ENCODE measurements at places on chromosomes 3 and 15.

GRCh38 chr3:70943886-70944285 is 631.4 kb upstream of the MDFIC2 start:
- no peak for DNase-seq

DNA sequence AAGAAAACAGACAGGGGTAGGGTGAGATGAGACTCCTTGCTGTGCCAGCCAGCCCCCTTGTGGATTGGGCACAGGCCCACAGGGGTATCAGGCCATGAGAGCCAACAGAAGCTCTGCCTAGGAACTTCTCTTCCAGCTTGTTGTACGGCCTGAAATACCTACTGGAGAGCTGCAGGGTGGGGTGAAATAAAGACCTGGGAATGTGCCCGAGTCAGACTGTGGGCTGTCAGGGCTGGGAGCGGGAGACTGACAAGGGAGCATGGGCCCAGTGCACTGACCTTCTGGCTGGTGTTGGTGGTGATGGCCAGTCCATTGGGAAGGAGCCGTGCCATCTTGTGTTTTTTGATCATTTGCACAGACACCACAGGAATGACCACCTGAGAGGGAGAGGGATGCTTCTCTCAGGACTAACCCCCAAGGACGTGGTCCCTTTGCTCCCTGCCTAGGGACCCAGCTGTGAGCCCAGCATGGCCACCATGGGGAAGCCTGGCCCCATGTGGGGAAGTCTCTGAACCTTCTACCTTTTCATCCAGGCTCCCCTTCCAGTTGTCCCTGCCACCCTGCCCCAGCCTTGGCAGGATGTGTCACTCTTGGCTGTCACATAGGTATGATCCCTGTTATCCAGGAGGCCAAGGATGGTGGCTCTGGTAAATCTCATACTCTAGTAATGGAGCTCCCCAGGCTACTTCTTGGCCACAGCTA is 30.7 kb downstream of the GRAMD2A start:
- DNase-seq, result no peak

DNA sequence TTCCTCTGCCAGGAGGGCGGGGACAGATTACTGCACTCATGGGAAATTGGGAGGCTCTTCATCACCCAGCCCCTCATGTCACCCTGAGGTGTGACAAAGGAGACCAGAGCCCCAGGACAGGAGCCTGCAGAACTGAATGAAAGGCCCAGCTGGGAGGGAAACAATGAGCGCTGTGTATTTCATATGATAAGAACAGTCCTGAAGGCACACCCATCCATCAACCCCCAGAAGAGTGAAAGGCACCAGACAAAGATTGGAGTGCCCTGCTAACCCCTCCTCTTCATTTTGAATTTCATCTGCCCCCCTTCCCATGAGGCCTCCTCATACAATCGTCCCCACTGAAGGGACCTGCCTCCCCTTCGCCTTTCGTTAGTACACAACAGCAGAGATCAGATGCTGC is 160.0 kb upstream of the PRICKLE2 start:
- DNase-seq, result no peak

GRCh38 chr15:28995705-28996104 is 109.9 kb downstream of the APBA2 start:
- no peak for DNase-seq

DNA sequence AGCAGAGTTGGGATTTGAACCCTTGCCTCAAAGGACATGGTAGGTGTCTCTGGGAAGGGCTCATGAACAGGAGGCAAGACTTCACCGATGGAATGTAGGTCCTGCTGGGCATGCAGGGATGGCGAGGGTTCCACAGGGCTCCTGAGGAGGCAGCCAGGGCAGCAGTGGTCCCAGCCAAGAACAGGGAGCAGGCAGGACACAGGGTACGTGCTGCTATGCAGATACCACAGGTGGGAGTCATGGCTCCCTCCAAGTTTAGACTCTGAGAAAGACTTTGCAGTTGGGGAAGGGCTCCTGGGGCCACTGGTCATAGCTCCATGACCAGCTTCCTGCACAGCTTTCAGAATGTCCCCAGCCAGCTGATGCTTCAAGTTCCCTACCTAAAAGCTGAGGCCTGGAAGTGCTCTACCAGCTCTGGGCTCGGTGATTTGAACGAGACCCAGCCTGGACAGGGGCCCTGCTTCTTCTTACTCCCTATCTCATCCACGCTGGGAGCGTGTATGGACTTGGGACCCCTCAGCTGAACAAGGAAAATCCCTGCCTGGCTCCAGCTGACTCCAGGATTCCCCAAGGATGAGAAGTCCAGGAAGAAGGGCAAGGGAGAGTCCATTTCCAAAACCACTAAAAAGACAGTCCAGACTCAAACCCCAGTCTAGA is 747 bp downstream of the MYL3 start:
- DNase-seq, result no peak

- no peak for DNase-seq
Measured at GRCh38 chr3:346186-346585, 149.6 kb downstream of the CHL1 start.

DNA sequence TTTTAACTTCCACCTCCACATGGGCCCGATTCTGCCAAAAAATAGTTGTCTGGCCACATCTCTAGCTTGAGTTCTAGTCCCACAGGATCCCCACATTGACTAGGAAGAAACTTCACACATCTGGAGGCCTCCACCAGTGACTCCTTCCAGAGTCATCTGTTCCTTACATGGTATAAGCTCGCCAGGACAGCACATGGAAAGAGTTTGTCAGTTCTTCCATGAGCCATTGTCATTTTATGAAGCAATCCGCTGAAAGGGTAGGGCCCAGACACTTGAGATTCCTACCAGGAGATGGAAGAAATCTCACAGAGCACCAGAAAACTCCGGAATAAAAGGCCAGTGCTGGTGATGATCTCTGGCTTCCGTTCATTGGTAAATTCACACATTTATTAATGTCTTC is 350.5 kb upstream of the ICE2 start:
- no peak for DNase-seq

DNA sequence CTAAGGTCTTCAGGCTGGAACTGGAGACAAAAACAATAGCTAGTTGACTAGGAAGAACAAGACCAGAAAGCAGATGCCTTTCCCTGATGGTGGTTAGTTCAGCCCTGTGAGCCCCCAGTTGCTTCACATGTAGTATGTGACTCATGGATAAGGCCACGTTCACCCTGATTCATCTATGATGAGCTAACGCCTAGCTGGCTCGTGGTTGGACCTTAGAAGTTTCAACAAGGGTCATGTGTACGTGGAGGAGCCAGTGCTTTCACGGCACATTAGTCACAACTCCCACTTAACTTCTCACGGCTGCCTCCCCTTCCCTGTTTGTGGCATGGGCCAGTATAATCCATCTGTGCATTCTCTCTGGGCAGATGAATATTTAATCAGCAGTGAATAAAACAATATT is 20.6 kb downstream of the COL8A1 start:
- DNase-seq, result no peak

GRCh38 chr3:47441796-47442551 is 33.8 kb downstream of the SCAP start:
- DNase-seq, result no peak

GRCh38 chr3:1348547-1348946 is 255.7 kb downstream of the CNTN6 start:
- peak; percentile 2 for DNase-seq

DNA sequence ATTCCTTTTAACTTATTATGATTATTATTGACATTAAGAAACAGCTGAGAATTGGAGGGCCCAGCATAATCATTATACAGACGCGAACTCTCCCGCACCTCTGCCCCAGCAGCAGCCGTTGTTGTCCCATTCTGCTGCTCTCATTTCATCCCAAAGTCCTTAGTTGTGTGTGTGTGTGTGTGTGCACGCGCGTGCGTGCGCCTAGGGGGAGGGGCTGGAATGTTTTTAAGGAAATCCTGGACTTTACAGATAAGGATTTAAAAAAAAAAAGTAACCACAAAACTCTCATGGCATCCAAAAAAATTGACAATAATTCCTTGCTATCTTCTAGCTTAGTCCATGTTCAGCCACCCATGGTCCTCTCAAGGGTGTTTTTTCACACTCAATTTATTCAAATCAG is 134.2 kb downstream of the WNT7A start:
- no peak for DNase-seq

DNA sequence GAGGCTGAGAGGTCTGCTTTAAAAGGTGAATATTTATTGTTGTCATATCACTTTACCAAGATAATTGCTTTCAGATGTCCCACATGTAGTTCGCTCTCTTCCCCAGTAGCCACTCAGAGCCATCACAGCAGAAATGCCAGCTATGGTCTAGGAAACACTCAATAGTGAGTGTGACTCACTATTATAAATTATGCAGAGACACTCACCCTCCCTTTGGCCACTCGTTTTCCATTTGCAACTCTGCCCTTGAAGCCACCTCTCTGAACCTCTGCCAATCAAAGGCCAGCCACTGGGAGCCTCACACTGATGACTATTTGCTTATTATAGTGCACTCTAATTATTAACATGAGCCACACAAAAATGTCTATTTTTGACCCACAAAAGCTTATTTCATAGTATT is 328.1 kb upstream of the ATP10A start:
- no peak for DNase-seq

DNA sequence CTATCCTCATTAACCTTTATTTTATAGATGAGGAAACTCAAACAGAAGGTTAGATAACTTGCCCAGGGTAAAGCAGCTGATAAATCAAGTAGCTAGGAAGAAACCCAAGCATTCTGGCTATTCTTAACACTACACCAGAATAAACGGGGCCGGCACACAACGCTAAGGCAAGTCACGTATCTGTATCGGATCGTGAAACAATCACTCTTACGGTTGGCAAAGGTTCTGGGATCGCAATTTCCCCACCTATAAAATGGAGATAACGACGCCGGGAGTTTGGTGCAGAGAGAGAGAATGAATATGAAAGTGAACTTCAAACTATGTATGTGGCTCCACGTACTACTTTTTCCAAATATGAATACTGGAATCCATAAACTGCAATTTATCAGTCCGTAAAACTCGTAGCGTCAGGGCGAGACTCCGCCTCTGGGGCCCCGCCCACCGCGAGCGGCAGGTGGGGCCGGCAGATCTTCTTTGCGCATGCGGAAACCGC is 252 bp upstream of the ARMC8 start:
- DNase-seq, result peak; percentile 88

GRCh38 chr3:49717959-49718857 is 1.3 kb downstream of the AMIGO3 start:
- DNase-seq, result no peak

DNA sequence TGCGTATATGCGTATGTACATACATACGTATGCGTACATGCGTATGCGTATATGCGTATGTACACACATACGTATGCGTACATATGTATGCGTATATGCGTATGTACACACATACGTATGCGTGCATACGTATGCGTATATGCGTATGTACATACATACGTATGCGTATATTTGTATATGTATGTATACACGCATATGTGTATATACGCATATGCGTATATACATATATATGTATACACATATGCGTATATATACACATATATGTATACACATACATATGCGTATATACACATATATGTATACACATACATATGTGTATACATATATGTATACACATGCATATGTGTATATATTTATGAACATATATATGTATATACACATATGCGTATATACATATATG is 12.1 kb downstream of the MCTP2 start:
- DNase-seq, result no peak

GRCh38 chr15:67504056-67504455 is 16.9 kb upstream of the C15orf61 start:
- no peak for DNase-seq

DNA sequence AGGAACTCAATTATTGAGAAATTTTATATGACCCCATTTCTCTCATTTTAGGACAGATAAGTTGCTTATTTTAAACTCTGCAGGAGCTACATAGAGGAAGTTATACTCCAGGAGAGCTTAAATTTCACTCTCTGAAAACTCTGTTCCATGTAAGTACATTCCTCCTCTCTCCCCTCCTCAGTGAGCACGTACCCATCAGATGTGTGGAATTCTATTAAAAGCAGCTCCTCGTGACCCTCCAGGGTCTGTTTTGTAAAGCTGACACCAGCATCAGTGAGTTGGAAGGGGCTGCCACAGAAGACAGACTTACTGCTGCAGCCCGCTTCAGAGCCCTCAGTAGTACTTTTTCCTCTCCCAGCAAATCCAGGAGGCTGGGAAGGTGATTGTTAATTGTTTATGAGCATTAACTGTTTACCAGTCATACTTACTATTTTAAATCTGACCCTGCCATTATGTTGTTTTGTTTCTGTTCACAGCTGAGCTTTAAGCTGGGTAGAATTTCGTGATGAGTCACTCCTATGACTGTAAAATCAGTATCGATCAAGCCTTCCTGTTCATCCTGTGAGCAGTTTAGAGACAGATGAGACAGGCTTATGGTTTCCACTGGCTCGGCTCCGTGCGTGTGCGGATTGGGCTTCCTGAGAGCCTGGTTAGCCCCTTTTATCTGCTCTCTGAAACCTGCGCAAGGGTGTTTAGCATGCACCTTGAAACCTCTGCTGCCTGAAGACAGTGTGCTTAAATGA is 20.4 kb downstream of the IGF1R start:
- no peak for DNase-seq

- no peak for DNase-seq
Measured at GRCh38 chr15:41558400-41559238, at the start of gene TYRO3. Gene TYRO3 (plus strand): TSS chr15:41559212. CDS start chr15:41559258, 46 bp downstream.

- DNase-seq, result no peak
Measured at GRCh38 chr15:39511000-39511915, 69.6 kb upstream of the THBS1 start.

DNA sequence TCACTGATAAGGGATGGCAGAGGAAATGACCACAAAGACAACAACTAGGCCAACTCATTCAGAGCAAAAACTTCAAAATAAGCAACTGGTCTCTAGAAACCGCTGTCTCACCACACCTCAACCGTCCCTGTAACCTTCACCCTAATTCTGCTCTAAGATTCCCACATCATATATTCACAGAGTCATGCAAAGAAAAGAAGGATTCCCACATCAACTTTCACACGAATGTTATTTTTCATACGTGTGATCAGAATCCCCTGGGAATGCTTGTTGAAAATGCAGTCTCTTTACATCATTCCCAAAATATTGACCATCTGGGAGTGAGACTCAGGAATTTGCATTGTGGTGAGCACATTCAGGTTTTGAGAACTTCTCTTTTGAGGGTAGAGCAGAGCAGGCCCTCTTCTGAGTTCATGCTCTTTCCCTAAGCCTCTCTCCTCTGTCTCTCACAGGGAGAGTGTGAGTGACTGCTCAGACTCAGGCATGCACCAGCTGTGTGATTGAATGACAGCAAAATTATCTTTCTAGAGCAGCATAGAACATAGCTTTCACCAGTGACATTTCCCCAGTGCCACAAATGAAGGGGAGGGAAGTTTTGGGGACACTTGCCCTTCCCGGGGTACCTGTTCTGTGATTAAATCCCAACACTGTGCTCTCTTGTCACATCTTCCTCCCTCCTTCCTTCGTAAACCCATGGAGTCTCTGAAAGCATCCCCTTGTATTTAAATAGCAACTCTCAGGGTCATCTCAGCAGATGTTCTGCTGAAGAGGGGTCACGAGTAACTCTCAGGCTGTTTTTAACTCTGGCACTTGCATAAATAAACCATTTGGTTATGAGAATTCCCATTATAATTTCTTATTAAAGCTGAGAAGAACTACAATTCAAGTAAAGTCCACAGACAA is 170.9 kb downstream of the PLCL2 start:
- no peak for DNase-seq

DNA sequence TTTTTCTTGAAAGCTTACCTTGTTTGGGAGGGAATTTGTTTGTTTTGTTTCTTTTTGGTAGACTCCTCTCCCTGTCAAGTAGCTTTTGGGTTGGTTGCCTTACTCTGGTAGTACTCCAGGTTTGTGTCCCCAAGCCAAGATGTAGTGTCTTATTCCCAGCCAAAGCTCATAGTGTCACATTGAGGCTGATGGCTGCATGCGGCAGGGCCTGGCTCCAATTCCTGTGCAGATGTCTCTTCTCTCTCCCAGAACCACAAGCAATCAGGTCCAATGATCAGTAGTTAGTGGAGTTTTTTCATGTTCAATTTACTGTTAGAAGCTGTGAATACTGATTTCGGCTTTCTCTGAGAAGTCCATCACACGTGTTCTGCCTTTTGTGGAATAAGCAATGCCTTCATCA is 221.1 kb upstream of the THBS1 start:
- no peak for DNase-seq
